ENCODE measurements at places on chromosomes 4 and X.

DNA sequence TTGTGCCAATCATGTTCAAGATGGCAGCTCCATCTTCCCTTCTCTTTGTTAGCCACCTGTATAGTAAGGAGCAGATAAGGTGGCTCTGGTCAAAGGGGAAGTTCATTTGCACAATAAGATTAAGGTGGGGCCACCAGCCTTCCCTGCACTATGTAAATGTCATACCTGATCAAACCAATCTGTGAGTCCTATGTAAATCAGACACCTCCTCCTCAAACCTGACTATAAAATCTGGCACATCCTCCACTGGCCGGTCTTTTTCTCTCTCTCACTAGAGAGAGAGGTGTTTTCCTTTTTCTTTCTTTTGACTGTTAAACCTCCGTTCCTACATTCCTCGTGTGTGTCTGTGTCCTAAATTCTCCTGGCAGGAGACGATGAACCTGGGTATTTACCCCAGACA lies 572.5 kb upstream of the AADAT start:
- DNase-seq: no peak

DNA sequence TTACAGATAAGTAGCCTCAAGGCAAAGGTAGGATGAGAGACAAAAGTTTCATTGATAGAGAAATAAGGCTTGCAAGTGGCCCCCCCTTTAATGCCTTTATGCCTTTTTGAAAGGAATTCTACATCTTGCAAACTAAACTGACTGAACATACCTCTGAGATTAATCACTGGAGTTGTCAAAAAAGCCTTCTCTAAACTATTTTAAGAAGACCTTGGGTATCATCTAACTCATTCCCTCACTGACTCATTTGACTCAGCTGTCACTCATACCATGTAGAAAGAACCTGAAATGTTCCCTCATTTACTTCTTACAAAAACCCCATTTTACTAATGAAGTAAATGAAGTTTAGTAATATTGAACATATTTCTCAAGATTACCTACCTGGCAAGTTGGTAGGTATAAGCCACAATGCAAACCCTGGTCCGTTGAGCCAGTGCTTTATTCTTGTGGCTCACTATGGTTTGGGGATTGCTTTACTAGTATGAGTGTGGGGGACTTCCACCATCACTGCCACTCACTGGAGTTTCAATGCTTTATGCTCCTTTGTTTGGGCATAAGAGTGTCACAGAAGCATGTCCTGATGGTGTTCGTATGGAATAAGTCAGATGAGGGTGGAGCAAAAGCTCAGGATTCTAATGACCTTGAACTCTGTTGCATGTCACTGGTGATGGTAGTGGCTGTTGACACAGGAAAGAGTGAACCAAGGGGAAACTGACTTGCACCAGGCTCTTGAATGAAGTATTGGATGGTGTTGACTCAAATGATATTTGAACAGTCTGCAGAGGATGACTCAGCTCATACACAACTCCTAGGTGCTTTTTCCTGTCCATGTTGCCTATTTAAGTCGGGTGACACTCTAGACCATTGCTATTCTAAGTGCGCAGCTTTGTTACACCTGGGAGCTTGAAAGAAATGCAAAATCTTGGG lies 305.5 kb upstream of the EMCN start:
- no peak for DNase-seq

GRCh38 chr4:158760866-158761265 lies 8.0 kb upstream of the FNIP2 start:
- DNase-seq: no peak

GRCh38 chr4:156493858-156494257 lies 477.7 kb downstream of the PDGFC start:
- no peak for DNase-seq

- DNase-seq: no peak
These were observed 89.8 kb downstream of the FNIP2 start for GRCh38 chr4:158858410-158859199.
